ENCODE measurements at places on chromosomes 3 and 15.

GRCh38 chr3:143973259-143974021 is 1.8 kb downstream of the DIPK2A start:
- DNase-seq = peak; percentile 59

DNA sequence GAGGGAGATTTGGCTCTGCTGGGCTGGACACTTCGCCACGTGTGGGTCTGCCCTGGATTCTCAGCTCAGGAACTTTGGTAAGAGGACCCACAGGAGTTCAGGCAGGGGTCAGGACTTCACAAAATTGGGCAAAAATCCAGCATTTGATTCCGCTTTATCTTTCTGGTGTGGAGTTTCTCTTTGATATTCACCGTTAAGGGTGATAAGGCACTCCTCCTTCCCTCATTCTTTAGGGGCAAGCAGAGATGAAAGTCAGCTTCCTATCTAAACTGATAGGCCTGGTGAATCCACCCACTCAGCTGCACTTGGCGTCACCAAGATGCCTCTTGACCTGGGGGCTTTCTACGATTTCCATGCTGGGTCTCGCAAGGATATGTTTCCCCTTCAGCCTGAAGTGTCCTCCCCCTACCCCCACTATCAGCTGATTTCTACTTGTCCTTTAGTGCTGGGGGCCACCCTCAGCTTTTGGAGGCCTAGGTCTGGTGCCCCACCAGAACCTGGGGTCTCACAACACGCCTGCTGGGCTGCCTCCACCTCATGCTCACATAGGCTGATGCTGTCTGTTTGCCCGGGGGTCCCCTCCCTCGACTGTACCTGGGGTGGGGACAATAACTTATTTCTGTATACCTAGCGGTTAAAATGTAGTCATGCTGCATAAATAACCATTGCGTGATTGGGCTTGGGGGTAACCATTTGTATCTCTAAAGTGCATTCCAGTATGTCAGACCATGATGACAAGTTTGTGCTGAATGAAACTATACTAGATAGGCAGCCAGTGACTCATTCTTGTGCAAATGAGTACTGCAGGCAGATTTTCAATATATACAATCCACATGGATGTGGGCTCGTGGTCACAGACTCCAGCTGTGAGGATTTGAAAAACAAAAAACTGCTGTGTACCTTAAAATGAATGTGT is 248.3 kb downstream of the ADAMTS17 start:
- DNase-seq = no peak

- no peak for DNase-seq
Observed at GRCh38 chr3:138944929-138945708, 1.8 kb downstream of the FOXL2 start.

- no peak for DNase-seq
Observed at GRCh38 chr3:128319741-128320141, 146.9 kb downstream of the DNAJB8 start.

- DNase-seq = no peak
Observed at GRCh38 chr3:37511463-37511920, 337.1 kb upstream of the LRRFIP2 start.

GRCh38 chr3:83770664-83771402 is 1188.0 kb upstream of the CADM2 start:
- DNase-seq = no peak

DNA sequence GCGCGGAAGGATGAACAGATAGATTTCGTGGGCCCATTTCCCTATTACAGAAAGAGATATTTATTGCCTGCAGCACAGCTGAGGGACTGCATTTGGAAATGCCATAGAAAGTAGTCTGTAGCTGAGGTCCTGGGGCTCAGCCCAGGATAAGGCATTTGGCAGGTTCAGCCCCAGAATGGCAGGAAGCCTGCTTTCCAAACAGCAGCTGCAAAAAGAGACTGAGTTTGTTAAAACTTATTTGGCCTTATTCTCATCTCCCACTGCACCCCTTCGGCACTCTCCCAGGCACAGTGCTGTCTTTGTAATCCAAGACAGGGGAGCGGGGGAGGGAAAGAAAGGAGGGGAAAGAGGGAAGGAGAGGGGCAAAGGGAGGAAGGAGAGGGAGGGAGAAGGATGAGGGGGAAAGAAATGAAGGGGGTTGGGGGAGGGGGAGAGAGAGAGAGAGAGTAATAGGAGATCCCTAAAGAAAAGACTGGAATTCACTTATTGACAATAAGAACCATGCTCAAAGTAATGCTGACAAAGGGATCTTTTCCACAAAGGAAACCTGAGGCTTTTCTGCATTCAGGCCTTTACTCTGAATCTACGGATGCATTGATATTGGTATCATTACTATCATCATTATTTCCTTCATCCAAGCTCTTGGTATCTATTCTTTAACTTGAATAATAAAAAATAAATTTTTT is 94.0 kb upstream of the LRRN1 start:
- DNase-seq = no peak

- DNase-seq = no peak
Observed at GRCh38 chr3:24253336-24253735, 241.3 kb downstream of the THRB start.
